ENCODE measurements at places on chromosomes 6 and 20.

GRCh38 chr20:56160956-56161355 lies 87.6 kb upstream of the MC3R start:
- DNase-seq: no peak

DNA sequence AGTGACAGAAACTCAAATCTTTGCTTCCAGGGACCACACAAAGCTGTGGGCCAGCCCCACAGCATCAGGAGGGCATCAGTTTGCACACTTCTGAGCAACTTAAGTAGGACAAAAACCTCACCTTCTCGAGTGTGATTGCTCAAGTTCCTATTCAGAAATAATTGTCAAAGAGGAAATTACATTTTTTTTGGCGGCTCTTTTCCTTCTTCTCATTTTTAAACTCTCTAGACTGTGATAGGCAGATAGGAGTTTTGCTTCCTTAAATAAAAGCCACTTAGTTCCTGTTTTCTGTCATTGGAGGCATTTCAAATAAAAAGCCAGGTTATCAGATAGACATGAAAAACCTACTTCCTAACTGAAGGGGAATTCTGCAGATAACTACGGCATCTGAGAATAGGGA lies 11.2 kb upstream of the TAGAP start:
- no peak for DNase-seq

DNA sequence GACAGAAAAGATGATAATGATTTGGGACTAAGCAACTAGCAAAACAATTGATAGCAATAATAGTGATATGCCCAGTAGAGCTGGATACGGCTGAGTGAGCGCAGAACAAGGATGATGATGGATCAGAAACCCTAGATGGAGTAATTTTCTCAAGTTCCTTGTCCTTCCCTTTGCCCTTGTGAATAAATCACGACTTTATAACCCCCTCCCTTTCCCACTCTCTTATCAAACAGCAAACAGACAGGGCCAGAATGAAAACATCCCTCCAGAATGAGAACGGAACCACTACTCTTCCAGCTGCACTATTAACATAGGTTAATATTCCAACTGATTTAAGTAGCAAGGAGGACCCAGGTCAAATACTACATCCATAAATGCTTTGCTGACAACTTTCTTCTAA lies 1.3 kb upstream of the MTFR2 start:
- no peak for DNase-seq

GRCh38 chr20:47757145-47758035 lies 27.9 kb downstream of the SULF2 start:
- no peak for DNase-seq

DNA sequence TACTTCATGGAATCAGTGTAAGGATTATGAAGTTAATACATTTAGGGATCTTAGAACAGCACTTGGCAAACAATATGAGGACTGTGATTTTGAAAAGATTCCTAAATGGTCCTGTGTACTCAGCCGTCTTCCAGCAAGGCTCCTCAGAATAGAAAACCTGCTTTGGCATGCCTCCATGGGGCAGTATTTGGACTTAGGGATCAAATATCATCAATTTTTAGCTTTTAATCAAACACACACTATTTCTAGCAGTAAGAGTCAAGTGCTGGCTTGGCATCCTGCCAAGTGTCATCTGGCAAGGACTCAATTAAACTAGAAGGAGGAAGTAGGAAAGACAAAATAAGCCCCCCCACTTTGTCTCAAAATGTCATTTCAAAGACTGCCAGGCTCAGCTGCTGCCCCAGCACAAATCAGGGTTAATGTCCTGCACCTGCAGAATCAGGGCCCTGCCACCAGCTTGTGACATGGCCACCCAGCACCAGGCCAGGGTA lies 40.8 kb downstream of the IYD start:
- DNase-seq: no peak

GRCh38 chr6:109690373-109690736 lies 647 bp downstream of the AK9 start:
- peak; percentile 55 for DNase-seq

- DNase-seq: no peak
Measured at GRCh38 chr20:59018817-59019216, 412 bp upstream of the TUBB1 start.

GRCh38 chr20:35318502-35319157 lies 26.4 kb upstream of the FAM83C start:
- DNase-seq: peak; percentile 90

GRCh38 chr6:106496823-106497222 lies 132.5 kb downstream of the RTN4IP1 start:
- DNase-seq: no peak

GRCh38 chr20:47330933-47331708 lies 25.4 kb downstream of the ZMYND8 start:
- DNase-seq: peak; percentile 56

DNA sequence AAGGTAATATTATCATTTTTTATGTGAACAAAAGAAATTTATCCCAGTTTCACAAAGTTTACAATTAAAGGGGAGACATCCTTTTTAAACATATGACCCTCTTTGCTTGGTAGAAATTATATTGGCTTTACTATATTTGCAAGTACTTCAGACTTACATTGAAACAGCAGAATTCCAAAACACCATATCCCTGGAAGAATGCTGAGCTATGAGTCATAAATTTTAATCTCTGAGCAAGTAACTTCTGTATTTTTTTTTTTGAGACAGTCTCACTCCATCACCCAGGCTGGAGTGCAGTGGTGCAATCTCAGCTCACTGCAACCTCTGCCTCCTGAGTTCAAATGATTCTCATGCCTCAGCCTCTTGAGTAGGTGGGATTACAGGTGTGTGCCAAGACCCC lies 240.4 kb downstream of the TBC1D32 start:
- DNase-seq: peak; percentile 5

GRCh38 chr6:83509441-83509840 lies 2.9 kb upstream of the PRSS35 start:
- no peak for DNase-seq

DNA sequence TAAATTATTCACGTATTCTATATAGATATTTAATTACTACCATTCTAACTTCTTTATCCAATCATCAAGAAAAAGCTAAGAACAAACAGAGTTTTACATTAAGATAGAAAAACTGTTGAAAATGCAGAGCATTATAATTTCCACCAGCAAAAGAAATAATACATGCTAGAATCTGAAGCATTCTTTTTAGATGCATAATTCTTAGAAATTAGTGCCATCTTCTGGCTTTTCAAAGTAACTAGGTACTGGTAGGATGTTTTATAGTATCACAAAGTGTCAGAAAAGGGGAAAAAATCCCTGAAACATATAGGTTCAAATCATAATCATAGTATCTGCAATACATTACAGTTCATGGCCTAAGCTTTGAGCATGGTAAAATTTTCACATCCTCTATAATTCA lies 178.9 kb downstream of the PHF3 start:
- DNase-seq: no peak

- DNase-seq: peak; percentile 9
Measured at GRCh38 chr6:156423075-156423474, 354.1 kb upstream of the ARID1B start.

DNA sequence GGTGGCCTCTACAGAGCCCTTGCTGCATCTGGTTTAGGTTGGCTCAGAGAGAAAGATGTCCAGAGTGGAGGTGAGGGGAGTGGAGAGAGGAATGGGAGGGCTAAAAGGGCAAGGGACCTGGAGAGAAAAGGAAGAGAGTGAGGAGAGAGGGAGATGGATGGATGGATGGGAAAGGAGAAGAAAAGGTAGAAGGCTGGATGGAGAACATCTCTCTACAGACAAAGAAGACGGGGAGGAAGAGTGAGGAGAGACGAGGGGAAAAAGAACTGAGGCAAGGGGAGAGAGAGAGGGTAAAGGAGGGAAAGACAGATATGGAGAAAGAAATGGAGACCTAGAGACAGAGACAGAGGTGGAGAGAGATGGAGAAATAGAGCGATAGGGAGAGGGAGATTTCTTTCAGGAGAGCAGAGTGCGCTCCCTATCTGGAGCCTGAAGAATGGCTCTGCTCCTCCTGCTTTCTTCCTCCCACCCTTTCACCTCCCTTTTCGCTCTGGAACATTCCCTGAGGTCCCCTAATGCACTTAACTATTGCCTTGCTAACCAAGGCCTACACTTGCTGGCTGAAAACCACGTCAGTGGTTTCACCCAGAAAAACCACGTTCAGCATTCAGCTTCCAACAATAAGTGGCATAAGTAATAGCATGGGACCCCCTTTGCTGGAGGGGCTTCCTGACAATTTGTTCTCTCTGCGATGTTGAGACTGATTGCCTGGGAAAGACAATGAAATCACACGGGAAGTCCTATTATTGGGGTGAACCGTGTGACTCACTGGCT lies 286.3 kb downstream of the CDH26 start:
- DNase-seq: no peak

- DNase-seq: no peak
Measured at GRCh38 chr6:63705707-63706106, 70.1 kb downstream of the PHF3 start.

GRCh38 chr6:100810015-100810414 lies 71.1 kb downstream of the ASCC3 start:
- DNase-seq: no peak

DNA sequence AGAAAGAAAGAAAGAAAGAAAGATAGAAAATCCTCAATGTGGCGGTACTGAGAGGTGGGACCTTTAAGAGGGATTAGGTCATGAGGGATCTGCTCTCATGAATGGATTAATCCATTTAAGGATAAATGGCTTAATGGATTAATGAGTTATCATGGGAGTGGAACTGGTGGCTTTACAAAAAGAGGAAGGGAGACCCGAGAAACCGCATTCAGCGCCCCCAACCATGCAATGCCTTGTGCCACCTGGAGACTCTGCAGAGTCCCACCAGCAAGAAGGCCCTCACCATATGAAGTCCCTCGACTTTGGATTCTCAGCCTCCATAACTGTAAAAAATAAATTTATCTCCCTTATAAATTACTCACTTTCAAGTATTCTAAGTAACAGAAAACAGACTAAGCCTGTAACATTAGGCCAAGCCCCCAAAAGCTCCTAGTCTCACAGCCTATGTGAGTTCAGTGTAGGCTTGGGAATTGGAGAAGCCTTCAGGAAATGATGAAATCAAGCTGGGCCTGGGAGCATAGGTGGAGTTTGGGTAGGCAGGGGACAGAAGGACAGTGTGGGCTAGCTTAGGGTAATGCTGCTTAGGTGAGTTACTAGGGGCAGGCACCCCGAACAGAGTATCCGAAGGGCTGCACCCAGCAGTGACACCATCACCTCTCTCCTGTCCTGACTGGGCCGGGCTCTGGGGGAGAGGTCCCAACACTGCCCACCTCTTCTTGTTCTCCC lies 36.2 kb upstream of the RNF24 start:
- no peak for DNase-seq

DNA sequence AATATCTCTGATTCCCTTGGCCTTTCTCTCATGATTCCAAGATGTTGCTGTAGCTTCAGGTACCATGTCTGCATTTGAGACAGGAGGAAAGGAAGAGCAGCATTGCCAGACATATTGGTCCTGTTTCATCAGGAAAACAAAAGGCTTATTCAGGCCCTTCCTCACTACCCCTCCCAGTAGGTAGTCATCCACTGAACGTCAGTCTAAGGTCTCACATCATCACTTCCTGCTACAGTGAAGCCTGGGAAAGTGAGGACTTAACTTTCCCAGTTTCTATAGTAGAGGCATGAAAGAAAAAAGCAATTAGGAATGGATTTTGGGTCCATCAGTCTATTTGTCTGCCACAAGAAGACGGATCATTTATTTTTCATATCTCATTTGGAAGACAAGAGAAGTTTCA lies 85.7 kb upstream of the SOX4 start:
- no peak for DNase-seq

DNA sequence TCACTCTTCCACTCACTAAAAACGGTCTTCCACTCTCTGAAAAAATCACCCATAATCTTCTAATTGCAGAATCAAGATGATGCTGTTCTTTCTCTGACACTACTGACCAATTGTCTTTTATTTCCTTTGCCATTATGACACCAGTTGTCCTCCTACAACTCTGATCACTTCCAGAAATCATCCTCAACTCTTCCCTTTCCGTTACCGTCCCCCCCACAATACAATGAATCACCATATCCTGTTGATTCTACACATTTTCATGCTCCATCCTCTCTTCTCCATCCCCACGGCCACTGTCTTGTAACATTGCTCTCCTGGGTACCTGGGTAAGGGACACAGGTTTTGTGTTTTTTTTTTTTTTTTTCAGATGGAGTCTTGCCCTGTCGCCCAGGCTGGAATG lies 2.5 kb upstream of the PPP2R5D start:
- DNase-seq: no peak

All from myocyte (in vitro differentiated cells).